Head of caudate nucleus (tissue), 42 donors: ENCODE measurements at places on chromosomes 12 and 14.

- DNase-seq = no peak
Measured at GRCh38 chr12:125220404-125221273, 155.4 kb downstream of the AACS start.

DNA sequence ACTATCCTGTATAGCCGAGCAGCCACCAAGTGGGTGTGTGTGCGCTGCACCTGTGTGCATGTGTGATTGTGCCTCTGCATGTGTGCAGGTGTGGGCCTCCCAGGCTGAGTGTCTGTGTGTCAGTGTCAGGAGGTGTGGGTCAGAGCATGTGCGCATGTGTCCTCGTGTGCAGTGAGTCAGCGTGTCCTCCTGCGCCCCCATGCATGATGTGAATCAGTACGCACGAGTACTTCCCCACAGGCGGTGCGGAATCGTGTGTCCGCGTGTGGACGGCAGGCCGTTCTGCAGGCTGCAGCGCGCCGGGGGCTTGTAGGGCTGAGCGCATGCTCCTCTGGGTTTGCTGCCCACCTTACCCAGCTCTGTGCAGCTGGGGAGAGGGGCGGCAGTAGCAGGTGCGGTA lies 34.2 kb downstream of the DTX1 start:
- peak; percentile 56 for DNase-seq

- no peak for DNase-seq
Measured at GRCh38 chr12:93857991-93858447, 180.8 kb downstream of the CRADD start.

GRCh38 chr12:9066755-9067423 lies 48.8 kb downstream of the A2M start:
- no peak for DNase-seq

- DNase-seq = no peak
Measured at GRCh38 chr14:61570549-61571290, 124.6 kb upstream of the HIF1A start.

- no peak for DNase-seq
Measured at GRCh38 chr12:55067701-55068100, 47.9 kb downstream of the NEUROD4 start.

- DNase-seq = no peak
Measured at GRCh38 chr12:116314477-116314876, 37.0 kb upstream of the MED13L start.

DNA sequence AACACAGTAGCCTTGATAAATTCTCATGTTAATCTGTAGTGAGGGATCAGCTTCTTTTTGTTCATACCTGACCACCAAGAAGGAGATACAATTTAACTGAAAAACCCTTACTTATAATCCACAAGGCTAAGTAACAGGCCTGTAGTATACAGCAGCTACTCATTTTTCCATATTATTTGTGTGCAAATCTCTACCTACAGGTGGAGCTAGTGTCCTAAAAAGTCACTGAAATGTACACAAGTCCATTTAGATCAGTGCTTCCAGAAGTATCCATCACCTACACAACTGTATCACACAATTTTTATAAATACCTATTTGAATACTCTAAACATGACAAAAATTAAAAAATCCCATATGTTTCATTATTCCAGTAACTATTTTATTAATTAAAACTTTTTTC lies 173.2 kb downstream of the SLC35F4 start:
- no peak for DNase-seq

- no peak for DNase-seq
Measured at GRCh38 chr12:123910761-123911193, 61.9 kb downstream of the CCDC92 start.

- DNase-seq = no peak
Measured at GRCh38 chr14:55744321-55744720, 164.3 kb downstream of the KTN1 start.

GRCh38 chr12:64099397-64099796 lies 122.7 kb downstream of the KICS2 start:
- DNase-seq = no peak

DNA sequence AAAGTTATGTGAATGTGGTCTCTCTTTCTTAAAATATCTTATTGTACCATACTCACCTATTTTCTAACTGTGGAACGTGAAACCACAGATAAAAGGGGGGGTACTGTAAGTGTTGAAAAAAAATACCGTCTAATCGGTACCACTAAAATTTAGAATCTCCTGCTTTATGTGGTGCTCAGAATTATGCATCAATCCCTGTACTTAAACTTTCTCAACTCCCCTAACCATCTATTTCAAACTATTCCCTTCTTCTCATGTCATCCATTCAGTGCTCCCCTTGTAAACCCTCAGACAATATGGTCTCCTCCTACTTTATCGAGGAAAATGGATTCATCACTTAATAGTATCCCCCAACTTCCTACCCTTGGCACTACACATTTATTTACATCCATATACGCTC lies 23.7 kb downstream of the DEPDC4 start:
- DNase-seq = no peak

- DNase-seq = no peak
Measured at GRCh38 chr12:58367041-58367440, 425.7 kb downstream of the ATP23 start.

GRCh38 chr12:27032679-27033078 lies 10.3 kb downstream of the MED21 start:
- no peak for DNase-seq

- DNase-seq = no peak
Measured at GRCh38 chr14:61280092-61280525, 1.0 kb downstream of the TMEM30B start.

GRCh38 chr12:21775133-21775820 lies 771 bp upstream of the KCNJ8 start:
- DNase-seq = no peak

- DNase-seq = no peak
Measured at GRCh38 chr12:24270965-24271364, 321.5 kb upstream of the SOX5 start.

DNA sequence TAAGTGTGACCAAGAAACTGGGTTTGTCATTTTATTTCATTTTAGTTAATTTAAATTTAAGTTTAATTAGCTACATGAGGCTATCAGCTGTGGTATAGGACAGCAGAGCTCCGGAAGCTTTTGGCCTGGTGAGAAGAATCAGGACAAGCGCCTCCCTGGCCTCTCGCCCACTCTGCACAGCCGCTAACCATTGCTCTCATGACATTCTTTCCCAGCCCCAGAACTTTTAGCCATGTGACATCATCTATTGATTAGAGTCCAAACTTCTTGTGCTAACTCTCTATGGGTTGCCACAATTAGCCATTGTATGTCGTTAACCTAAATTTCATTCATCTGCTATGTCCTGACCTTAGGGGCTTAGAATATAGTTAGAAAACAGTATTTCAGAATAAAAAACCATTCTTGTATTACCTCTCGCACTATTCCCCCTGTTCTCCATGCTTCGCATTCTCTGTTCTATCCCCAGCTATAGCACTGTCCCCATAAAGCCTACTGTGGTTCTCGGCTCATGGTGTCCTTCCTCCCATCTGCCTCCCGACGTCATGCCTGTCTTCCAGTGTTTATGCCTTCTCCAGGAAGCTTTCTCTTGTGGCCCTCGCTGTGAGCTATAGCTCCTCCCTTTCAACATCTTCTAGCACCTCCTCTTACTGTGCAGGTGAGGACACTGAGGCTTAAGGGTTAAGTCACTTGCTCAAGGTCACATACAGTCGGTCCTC lies 23.5 kb downstream of the SSH1 start:
- DNase-seq = no peak

- DNase-seq = peak; percentile 67
Measured at GRCh38 chr14:96502621-96503305, 581 bp downstream of the PAPOLA start.

DNA sequence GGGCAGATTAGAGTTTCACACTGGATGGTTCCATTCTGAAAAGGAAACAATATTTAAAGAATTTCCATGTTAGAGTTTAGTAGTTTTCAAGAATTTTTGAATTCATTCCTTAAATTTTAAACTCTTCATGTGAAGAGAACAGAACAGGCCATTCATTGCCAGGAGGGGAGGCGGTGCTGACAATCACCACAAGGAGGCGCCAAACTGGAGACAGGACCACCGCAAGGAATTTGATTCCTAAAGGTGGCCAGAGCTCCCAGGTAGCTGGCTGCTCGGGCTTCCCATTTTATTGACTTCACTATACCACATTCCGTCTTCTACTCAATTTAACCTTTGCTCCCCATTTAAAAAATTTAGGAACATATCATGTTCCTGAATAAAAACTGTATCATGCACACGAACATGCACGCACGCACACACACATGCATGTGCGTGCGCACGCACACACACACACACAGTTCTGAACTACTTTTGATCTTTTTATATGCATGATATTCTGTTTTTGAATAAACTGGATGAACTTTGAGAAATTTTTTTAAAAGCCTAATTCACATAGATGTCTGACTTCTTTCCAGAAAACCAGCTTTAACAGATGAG lies 101.2 kb downstream of the NELL2 start:
- peak; percentile 20 for DNase-seq

DNA sequence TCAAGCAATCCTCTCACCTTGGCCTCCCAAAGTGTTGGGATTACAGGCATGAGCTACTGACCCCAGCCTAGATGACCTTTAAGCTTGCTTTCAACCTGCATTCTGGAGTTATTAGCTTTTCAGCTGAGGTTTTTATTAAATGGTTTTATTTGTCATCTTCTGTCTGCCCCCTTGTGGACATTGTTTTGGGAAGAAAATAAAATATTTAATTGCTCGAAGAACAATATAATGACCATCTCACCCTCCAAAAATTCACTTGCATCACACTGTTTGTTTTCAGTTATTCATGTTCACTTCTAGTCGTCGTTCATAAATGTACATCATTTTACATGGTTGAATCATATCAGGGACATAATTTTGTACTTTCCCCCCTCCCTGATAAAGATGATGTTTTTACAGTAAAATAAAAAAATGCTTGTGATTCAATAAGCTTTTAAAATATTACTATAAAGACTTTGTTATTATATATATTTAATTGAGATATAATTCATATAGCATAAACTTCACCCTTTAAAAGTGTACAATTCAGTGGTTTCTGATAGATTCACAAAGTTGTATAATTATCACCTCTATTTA lies 10.1 kb upstream of the SPATS2 start:
- no peak for DNase-seq

GRCh38 chr14:31659278-31659677 lies 98.1 kb downstream of the NUBPL start:
- no peak for DNase-seq

- no peak for DNase-seq
Measured at GRCh38 chr14:70856851-70857495, 47.7 kb upstream of the MAP3K9 start.

DNA sequence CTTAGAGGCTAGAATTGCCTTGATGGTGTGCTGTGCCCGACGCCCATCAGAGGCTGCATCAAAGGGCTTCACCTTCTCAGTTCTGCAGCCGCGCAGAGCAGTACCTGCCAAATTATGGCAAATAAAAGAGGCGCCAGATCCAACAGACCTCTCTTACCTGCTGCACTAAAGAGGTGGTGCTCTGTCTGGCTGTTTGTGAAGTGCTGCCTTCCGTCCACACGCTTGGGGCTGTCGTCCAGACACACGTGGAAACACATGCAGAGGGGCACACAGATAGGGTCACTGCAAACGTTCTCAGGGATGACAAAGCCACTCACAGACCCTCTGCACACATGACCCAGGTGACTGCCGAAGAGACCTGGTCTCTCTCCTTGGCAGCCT lies 617.5 kb downstream of the VRK1 start:
- no peak for DNase-seq

- no peak for DNase-seq
Measured at GRCh38 chr14:100663761-100664052, 63.0 kb upstream of the DLK1 start.

- DNase-seq = no peak
Measured at GRCh38 chr14:102218688-102219087, 79.0 kb downstream of the WDR20 start.

DNA sequence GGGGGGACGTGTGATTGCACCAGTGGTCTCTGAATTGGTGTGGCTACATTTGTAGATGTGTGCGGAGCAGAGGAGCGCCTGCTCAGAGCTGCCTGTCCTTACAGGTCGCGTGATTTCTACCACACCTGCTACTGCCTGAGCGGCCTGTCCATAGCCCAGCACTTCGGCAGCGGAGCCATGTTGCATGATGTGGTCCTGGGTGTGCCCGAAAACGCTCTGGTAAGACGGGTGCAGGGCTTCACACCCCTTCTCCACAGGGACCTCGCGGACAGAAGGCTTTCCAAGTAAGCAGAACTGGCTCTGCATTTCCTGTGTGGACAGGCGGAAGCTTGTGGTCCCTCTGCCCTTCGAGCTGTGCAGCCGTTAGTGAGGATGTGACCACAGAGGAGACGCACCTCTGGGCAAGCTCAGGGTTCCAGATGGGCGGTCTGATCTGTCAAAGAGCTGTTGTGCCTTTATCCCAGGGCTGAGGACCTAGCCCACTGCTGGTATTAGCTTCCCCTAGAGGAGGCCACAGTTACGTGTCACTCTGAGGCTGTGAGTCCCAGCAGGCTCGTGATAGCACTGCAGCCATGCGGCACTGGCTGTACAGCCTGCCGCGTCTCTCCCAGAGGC lies 47.7 kb downstream of the MAX start:
- no peak for DNase-seq

DNA sequence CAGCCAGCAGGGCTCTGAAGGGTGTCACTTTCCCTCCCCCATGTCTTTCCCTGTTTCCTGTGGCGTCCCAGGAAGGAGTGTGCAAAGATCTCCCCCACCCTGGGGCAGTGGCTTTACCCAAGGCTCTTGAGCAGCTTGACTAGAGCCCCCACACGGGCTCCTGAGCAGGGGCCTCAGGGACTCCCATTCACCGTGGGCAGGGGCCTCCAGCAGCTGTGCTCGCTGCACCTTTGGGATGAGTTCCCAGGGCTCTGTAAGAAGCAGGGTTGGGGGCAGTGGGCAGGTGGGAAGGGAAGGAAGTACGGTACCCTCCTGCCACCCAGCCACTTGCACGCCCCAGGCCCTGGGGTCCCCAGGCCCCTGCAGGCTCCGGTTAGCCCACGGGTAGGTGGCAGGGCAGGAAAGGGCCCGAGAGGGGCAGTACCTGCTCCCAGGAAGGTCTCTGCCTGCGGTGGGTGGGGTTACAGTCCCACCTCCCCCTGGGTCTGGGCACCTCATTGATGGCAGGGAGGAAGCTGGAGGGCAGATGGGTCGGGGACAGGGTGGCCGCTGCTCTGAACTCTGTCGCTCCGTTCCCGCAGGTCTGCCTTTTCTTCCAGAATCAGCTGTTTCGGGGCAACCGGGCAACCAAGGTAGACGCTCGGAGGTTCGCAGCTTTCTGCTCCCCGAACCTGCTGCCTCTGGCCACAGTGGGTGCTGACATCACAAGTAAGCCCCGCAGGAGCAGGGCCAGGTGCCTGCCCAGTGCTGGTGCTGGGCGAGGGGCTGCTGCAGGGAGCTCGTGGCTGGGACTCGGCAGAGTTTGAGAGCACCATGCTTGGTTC lies 13.0 kb downstream of the ASPG start:
- no peak for DNase-seq
